Upper lobe of left lung (tissue), 6 donors: ENCODE measurements at places on chromosomes 6 and 20. TPM values are rescaled to one million over a fixed set of nuclear protein-coding genes. Genes with fewer than 3 reads are reported as not detected.

DNA sequence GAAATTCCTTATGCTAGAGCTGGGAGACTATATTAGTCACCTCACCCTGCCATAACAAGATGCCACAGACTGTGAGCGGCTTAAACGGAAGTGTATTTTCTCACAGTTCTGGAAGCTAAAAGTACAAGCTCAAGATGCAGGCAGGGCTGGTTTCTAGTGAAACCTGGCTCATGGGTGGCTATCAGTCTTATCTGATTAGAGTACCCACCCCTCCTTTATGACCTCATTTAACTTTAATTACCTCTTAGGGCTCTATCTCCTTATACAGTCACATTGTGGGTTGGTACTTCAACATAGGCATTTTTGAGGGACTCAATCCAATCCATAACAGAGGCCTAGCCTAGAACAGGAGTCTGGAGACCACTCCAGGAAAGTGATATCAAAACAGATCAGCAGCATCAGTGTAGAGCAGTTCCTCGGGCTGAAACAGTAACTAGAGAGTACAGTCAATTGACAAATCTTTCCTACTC lies 2.3 kb upstream of the SNRNP48 start:
- no peak overlapping the region for H3K4me3 ChIP-seq
- H3K4me1 ChIP-seq = peaks cover 27% of the 10 kb centered on the region
- H3K27me3 ChIP-seq = no peaks in the 10 kb centered on the region
- no peak overlapping the region for H3K27ac ChIP-seq
- DNase-seq = no peak

DNA sequence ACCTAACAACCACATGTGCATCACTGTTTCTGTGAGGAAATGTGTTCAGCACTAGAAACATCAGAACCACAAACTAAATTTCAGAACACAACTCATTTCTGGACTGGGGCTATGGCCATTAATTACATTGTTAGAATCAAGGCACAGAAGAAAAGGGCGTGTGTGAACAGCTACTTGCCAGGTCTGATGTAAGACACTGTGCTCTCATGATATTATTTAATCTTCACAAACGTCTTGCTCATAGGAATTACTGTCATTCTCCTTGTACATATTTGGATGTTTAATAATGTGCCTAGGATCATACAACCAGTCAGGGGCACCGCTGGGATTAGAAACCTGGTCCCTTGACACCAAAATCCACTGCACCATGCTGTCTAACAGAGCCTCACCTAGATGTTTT lies 14.8 kb downstream of the ADGRF1 start:
- H3K36me3 ChIP-seq = no peaks in the 10 kb centered on the region
- no peaks in the 10 kb centered on the region for H3K27me3 ChIP-seq
- no peaks in the 10 kb centered on the region for H3K4me1 ChIP-seq
- H3K27ac ChIP-seq = no peak overlapping the region
- no peak for DNase-seq
- H3K4me3 ChIP-seq = no peak overlapping the region

DNA sequence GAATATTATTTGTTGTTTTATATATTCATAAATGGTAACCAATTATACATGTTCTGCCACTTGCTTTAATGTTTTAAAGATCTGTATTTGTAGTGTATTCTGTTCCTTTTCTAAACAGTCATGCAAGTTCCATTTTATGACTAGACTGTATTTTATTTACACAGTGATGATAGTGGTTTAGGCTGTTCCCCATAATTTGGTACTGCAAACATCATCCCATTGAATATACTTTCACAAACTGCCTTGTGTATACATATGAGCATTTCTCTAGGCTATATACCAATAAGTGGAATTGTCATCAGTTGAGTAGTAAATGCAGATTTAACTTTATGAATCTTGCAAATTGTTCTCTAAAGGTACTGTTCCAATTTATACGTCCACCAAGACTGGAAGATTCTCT lies 738.0 kb downstream of the EPHA7 start:
- H3K27me3 ChIP-seq = no peaks in the 10 kb centered on the region
- no peak overlapping the region for H3K27ac ChIP-seq
- no peak overlapping the region for H3K4me3 ChIP-seq
- DNase-seq = no peak

GRCh38 chr6:130848945-130849344 lies 21.7 kb downstream of the SMLR1 start:
- no peak overlapping the region for H3K4me3 ChIP-seq
- no peak for DNase-seq
- H3K27me3 ChIP-seq = no peaks in the 10 kb centered on the region

DNA sequence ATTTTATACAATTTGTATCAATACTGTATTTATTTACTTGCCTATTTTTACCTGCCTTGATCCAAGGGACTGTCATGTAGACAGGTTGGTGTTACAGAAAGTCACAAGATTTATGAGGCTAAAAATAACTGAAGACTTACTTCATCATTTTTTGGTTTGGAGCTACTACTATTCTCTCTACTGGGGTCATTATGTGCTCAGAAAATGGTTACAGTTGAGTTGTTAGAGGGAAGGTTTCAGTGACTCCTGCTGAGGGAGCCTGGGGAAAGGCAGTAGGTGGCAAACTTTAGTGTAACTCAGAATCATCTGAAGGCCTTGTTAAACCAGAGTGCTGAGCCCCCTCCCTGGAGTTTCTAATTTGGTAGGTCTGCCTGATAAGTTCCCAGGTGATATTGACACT lies 118.8 kb downstream of the TINAG start:
- no peaks in the 10 kb centered on the region for H3K27me3 ChIP-seq
- no peak overlapping the region for H3K27ac ChIP-seq
- H3K36me3 ChIP-seq = no peaks in the 10 kb centered on the region
- H3K4me3 ChIP-seq = no peak overlapping the region
- no peaks in the 10 kb centered on the region for H3K4me1 ChIP-seq

DNA sequence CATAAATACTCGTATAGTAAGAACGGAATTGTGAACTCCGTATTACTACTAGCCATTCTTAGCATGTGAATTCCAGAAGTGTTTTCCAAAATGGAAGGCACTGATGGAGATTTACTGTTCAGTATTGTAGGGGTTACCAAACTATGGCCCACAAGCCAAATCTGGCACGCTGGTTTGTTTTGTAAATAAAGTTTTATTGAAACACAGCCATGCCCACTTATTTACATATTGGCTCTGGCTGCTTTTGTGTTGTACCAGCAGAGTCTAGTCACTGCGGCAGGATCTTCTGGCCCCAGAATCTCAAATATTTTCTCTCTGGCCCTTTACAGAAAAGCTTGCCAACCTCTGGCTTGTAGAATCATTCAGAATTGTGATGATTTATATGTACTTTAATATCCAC lies 44.3 kb upstream of the PRELID3B start:
- no peaks in the 10 kb centered on the region for H3K36me3 ChIP-seq
- H3K27me3 ChIP-seq = no peaks in the 10 kb centered on the region
- H3K27ac ChIP-seq = no peak overlapping the region
- peaks cover 9% of the 10 kb centered on the region for H3K4me1 ChIP-seq

- no peaks in the 10 kb centered on the region for H3K27me3 ChIP-seq
- no peak overlapping the region for H3K4me3 ChIP-seq
Measured at GRCh38 chr20:46898423-46898822, 3.8 kb downstream of the EYA2 start.

The SLC22A16 gene
- 0.20 TPM for total RNA-seq

The DACT2 gene
- total RNA-seq = 4.4 TPM

DNA sequence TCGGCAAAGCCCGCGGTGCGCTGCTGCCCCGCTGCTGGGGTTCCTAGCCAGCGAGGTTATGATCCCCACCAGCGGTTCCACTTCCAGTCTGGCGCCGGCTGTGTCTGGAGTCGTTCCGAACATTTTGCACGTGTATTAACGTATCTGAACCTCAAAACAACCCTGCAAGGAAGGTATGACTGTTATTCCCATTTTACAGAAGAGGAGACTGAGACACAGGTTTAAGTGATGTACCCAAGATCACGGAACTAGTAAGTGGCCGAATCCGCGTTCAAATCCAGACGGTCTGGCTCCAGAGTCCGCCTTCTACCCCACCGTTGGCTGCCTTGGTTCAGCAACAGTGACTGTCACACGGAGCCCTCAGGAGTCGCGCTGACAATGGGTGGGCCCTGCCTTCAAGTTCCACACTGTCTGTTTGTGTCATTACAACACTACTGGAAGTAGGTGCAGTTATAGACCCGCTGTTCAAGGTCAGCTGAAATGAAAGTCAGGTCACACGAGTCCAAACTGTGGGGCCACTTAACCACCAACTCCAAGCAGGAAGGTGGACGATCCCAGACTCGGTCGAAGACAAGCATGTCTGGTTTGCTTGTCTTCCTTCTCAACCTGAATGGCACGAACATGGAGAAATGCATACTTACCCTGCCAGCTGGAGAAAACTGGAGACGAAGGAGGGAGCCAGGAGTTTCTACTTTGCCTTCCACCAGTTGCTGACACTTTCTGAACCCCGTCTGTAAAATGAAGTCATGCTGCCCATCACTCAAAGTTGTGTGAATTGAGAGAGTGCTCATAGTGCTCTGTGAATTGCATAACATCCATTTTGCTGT lies 803 bp upstream of the SRXN1 start:
- peak overlapping the region; percentile 88 for H3K27ac ChIP-seq
- H3K4me3 ChIP-seq = peak overlapping the region; percentile 30
- H3K4me1 ChIP-seq = peaks cover 19% of the 10 kb centered on the region
- DNase-seq = peak; percentile 26
- no peaks in the 10 kb centered on the region for H3K36me3 ChIP-seq
- H3K27me3 ChIP-seq = no peaks in the 10 kb centered on the region

DNA sequence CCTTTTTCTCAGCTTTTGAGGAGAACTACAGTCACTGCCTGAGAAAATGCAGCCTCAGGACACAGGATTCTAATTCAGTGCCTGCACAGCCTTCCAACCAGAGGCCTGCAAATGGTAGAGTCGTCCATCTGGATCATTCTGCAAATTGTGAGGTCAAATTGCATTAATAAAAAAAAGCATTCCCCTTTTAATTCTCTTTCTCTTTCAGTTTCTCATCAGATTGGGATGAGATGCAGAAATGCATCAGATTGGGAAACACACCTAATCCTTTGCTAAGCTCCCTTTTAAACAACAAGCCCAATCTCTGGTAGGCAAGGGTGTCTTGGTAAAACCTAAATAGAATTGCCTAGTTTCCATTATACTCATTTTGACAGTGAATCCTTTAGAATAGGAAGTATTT lies 838.8 kb downstream of the MAFB start:
- no peak for DNase-seq
- H3K27me3 ChIP-seq = no peaks in the 10 kb centered on the region
- peaks cover 19% of the 10 kb centered on the region for H3K4me1 ChIP-seq

The TSHZ2 gene
- total RNA-seq = 3.1 TPM

DNA sequence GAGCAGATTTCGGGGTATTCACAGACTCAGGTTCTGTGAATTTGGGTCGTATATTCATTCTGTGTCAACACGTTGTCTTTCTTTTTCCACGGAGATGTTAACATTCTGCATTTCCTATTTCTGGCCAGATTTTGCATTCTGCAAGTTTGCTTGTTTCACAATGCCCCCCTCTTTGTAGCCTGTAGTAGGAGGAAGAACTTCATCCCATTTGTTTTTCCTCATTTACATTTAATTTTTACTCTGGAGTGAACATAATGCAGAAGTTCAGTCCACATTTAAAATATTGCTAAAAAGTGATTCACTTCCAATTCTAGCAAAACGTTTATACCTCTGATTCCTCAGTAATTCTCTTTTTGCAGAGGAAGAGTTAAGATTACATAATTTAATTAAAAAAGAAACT lies 12.9 kb downstream of the TAGAP start:
- no peaks in the 10 kb centered on the region for H3K27me3 ChIP-seq
- H3K27ac ChIP-seq = no peak overlapping the region
- no peaks in the 10 kb centered on the region for H3K36me3 ChIP-seq
- no peak for DNase-seq

The SYTL3 gene
- 12.7 TPM for total RNA-seq

The PKHD1 gene
- total RNA-seq = 0.22 TPM

DNA sequence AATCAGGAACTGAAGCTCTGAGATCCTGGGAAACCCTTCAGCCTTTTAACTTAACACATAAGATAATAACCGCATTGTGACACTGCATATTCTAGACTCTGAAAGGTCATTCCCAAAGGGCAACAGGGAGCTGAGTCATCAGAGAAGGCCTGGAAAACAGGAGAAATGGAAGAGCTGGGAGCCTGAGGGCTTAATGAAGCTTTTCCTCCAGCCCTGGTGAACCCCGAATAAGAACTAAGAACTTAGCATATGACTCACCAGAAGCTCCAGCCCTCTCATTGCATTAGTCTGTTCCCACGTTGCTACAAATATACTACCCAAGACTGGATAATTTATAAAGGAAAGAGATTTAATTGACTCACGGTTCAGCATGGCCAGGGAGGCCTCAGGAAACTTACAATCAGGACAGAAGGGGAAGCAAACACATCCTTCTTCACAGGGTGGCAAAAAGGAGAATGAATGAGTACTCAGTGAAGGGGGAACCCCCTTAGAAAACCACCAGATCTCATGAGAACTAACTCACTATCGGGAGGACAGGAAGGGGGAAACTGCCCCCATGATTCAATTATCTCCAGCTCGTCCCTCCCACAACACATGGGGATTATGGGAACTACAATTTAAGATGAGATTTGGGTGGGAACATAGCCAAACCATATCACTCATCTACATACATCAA lies 648.5 kb downstream of the TFAP2A start:
- H3K4me1 ChIP-seq = no peaks in the 10 kb centered on the region
- H3K27me3 ChIP-seq = no peaks in the 10 kb centered on the region
- H3K36me3 ChIP-seq = no peaks in the 10 kb centered on the region

DNA sequence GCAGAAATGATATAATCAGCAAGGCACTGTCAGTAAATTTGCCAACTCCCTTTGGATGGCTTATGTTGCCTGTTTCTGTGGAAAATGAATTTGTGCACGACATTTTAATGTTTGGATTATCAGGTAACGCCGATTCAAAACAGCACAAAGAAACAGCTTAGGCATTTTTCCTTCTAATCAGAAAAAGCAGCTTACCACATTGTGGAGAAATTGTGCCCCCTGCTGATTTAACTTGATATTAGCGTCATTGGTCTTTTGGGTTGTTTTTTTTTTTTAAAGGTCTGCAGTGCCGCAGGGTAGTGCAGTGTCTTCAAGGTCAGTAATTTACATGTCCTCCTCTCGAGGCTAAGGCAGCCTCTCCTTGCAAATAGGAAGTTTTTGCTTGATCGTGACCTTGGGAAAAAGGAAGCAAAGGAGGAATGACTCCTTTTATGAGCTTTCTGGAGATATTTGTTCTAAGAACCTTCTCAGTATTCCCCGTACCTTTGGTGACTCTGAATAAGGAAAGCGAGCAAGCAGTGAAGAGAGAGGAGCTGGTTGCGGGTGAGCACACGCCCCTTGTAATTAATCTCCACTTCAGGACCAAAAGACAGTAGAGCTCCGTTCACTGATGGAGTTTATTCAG lies 79.1 kb downstream of the ELOVL4 start:
- H3K27ac ChIP-seq = no peak overlapping the region
- no peaks in the 10 kb centered on the region for H3K27me3 ChIP-seq
- peaks cover 7% of the 10 kb centered on the region for H3K4me1 ChIP-seq

The TXLNB gene
- 1.9 TPM for total RNA-seq
